ENCODE measurements at places on chromosomes 3 and 15.

DNA sequence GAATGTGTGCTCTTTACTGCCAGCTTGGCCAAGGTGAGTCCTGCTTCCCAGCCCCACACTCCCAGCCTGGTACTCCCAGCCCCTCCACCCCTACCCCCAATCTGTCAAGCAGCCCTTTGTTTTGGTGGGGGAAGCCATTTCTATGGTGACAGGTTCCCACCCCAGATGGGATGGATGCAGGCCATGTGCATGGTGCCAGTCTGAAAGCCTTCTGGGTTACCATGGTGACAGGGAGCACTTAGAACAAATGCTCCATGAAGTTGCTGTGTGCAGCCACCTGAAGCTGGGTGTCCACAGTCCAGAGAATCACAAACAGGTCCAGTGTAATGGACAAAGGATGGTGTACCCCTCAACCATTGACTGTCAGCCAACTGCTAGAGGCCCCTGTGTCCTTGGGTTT is 19.1 kb upstream of the VILL start:
- no peak for DNase-seq

DNA sequence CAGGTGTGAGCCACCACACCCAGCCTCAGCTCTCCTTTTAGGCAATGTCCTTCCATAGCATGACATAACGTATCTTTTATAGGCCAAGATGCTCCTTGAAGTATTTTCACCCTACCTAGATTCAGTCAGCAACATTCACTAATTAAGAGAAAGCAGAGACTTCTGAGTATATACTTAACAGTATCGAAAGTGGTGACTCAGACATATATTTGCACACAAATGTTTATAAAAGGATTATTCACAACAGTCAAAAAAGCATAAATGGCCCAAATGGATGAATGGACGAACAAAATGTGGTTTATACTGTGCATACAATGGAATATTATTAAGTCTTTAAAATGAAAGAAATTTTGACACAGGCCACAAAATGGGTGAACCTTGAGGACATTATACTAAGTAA is 108.6 kb downstream of the ZNF385D start:
- no peak for DNase-seq

DNA sequence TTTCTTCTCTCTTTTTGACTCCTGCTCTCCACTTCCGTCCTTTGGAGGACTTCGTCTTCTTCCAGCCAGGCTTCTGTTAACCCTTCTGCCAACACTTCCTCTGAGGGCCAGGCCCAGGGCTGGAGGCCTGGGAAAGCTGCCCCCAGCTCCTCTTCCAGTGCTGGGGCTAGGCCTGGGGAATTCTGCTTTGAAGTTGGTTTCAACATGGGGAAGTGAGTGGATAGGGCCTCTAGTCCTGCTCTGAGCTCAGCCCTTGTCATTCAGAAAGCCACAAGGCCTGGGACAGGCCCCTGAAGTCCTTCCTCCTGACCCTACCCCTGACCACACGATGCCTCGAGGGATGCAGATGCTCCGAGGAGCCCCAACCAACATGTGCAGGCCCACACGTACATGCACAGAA is 53.9 kb upstream of the HERC1 start:
- no peak for DNase-seq

DNA sequence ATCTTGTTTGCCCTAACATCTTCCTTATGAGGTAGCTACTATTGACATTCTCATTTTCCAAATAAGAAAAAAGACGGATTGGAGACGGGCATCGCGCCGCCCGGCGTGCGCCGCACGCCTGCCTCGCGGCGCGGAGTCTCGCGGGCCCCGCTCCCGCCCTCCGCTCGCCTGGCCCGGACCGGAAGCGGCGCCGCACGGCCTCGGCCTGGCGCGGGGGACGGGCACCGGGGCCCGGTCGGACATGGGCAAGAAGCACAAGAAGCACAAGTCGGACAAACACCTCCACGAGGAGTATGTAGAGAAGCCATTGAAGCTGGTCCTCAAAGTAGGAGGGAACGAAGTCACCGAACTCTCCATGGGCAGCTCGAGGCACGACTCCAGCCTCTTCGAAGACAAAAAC is 112.0 kb downstream of the IL12A start:
- no peak for DNase-seq

- DNase-seq, result no peak
These were observed 71.8 kb upstream of the NDUFB4 start for GRCh38 chr3:120524171-120524923.

DNA sequence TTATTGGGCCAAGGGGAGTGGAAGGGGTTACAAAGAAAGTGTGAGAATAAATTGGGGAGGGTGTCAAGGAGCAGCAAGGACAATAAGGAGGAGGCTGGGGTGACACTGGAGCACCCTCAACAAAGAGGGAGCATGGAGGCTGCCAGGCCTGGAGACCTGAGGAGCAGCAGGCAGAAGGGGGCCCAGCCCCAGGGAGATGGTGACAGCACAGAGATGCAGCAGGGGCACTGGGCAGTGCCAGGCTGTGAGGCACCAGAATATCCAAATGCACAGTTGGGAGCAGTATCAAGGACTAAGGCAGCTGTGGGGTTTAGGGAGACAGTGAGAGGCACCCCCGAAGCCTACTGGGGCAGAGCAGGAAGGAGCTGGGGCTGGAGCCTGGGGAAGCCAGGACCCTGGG is 19.4 kb upstream of the ALAS1 start:
- DNase-seq, result no peak

- DNase-seq, result no peak
These were observed 80.3 kb downstream of the STAG1 start for GRCh38 chr3:136671921-136672320.

GRCh38 chr15:31377030-31377429 is 50.4 kb downstream of the KLF13 start:
- DNase-seq, result no peak

DNA sequence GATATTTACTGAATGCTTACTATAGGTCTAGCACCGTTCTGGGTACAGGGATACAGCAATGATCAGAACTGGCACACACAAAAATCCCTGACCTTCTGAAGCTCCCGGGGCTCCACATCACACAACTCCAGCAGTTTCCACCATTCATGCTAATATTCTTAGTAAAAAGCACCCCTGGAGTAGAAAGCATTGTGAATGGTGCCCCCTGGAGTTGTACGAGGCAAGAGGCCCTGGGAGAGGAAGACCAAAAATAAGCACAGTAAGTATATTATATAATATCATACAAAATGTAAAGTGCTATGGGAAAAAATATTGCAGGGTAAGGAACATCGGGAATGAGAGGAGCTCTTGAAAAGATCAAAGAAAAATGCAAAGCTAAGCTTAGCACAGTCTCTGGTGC is 790 bp upstream of the SRGAP3 start:
- DNase-seq, result no peak

DNA sequence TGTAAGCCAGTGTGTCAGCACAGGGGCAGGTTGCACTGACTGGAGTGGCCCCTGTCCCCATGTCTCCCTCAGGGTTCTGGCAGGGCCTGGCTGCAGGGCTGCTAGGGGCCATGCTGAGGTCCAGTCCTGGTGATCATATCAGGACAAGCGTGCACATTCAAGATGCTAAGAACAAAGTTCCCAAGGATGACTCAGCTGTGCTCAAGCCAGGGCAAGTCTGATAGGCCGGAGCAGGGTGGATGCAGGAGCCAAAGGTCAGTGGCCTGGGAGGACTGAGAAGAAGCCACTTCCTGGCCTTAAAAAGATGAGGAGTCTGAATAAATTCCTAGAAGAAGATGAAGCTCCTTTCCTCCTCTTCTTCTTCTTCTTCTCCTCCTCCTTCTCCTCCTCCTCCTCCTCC is 353.2 kb downstream of the AGBL1 start:
- no peak for DNase-seq

GRCh38 chr15:65339416-65339815 is 34.9 kb downstream of the RNU5B-1 start:
- DNase-seq, result no peak

- peak; percentile 69 for DNase-seq
These were observed 6.4 kb downstream of the ITGA11 start for GRCh38 chr15:68425428-68426060.

DNA sequence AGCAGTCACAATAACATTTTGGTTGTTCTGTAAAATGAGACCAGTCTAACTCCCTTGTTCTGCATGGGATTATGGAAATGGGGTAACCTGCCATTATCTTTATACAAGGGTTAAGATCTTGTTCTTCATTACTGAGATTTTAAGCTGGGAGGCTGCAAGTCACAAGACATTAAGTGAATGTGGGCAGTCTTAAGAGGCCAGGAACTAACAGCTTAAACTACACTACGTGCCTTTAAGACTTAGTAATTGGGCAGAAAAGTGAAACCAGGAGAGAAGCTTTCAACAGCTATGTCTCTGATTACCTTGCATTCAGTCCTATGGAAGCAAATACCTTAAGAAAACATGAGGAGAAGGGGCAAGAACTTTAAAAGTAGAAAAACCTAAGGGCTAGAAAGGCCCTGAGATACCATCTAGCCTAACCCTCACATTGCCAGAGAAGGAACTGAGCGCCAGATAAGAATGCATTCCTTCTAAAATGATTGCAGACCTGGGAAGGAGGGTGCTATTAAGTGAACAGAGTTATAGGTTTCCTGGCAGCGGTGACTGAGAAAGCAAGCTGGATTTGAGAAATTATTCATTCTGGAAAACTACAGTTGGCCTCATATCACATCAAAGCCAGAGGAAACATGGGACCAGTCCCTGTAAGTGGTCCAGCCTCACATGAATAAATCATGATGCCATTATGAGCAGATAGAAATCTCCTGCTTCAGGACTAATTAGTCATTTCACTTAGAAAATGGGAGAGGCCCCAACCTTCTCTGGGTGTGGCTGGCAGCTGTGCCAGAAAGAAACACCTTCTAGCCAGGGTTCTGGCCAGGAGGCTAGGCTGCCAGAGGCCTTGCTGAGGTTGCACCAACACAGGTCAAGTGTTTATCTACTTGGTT is 32.9 kb downstream of the DAPK2 start:
- DNase-seq, result no peak

DNA sequence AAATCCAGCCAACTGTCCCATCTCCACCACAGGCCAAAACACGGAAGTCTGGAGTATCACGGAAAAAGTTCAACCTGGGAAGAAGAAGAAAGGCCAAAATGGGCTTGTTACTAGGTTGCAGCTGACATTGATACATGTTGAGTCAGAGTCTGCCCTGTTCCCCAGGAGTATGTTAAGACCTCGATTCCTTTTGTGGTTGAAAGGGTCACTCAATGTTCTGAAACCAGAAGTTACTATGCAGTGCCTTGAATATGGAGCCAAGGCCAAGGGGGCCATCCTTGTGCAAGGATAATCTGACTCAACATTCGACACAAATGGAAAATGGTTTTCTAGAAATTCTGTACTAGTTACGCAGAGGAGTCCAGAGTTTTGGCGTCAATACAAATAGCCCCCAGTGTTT is 104.2 kb downstream of the DGKG start:
- no peak for DNase-seq
